HuH-7.5 (cell line): ENCODE measurements at places on chromosomes 2 and 18.

- DNase-seq, result no peak
Observed at GRCh38 chr2:3025261-3025660, 352.4 kb downstream of the EIPR1 start.

- no peak for DNase-seq
Observed at GRCh38 chr18:8050616-8051329, 483.7 kb downstream of the PTPRM start.

GRCh38 chr18:78889250-78889649, 90.4 kb upstream of the SALL3 start:
- DNase-seq, result no peak

GRCh38 chr2:99559075-99559662, 69.4 kb upstream of the REV1 start:
- DNase-seq, result peak; percentile 76

DNA sequence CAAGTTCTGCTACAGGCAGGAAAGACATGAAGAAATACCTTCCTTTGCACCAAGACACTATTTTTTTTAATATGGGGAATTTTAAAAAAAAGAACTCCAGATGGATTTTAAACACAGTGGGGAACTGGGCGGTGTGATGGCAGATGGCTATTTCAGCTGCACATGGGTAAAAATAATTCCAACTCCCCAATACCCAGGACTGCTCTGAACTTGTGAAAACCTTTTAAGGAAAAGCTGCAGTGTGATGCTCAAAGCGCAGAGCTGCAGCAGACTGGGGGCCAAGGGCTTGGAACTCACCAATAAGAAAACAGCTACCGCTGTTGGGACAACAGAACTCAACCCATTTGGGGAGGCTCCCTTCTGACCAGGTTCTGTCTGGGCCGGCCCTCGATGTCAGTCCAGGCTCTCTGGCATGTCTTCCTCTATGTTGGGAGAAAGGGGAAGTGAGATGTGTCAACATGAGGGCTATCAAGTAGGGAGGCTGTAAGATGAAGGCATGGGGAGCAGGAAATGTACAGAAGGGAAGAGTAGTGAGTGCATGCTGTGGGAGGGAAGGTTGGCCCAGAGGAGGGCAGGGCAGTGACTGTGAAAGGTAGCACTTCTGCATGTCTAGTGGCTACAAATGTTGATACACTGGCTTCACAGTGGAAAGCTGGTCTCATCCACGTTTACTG, 64.0 kb upstream of the SLC14A2 start:
- DNase-seq, result no peak

DNA sequence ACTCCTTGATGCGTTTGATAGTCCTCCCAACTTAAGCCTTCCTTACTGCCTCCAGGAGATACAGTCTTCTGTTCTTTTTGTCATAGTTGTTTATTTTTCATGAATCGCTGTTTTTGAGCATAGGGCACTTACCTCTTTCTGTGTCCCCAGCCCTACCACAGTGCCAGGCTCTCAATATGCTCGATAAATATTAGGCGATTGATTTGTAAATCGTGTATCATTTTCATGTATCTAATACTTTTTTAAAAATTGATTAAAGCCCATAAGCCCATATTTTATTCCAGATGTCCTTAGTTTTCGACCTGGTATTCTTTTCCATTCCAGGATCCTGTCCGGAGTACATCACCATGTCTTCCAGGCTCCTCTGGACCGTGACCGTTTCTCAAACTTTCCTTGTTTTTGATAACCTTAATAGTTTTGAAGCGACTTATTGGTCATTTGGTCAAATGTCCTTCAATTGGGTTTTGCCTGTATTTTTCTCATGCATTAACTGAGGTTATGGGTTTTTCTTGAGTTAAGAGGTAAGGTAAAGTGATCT, 444 bp upstream of the MMADHC start:
- DNase-seq, result no peak

GRCh38 chr2:69291004-69291650, 95.9 kb downstream of the GFPT1 start:
- no peak for DNase-seq

DNA sequence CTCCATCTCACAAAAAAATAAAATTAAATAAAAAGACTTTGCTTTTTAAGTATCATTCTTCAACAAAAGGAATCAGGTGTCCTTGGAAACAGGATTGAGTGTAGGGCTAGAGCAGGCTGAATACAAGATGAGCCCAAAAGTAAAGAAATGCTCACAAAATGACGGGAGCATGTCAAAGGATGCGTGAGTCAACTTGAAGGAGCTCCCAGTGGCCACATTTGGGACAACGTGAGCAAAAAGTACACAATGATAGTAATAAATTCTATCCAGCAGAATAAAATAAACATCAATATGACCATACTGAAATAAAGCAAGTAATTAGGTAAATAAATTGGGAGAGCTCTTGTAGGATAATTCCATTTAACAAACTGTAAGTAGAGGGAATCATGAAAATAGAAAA, 220.7 kb downstream of the PHLPP1 start:
- no peak for DNase-seq
